CD4-positive, alpha-beta T cell treated with Interleukin-4 for 1 hour (primary cell): ENCODE measurements at places on chromosomes 11 and 22.

GRCh38 chr11:64371201-64371600, 12.2 kb downstream of the RPS6KA4 start:
- DNase-seq = no peak

GRCh38 chr11:112315057-112315720, 54.5 kb upstream of the PLET1 start:
- no peak for DNase-seq

GRCh38 chr11:110242188-110242587, 54.2 kb downstream of the RDX start:
- DNase-seq = no peak

GRCh38 chr11:77771135-77771534, 49.4 kb downstream of the RSF1 start:
- DNase-seq = peak; percentile 3
